ENCODE measurements at places on chromosomes 1 and 21. TPM values are rescaled to one million over a fixed set of nuclear protein-coding genes. Genes with fewer than 3 reads are reported as not detected.

Gene CD1D
- 1.5 TPM for total RNA-seq

Gene OR2T29
- total RNA-seq = not detected

Gene HES2
- total RNA-seq = 0.68 TPM

Gene PTGFRN
- total RNA-seq = 58.8 TPM

Gene HSPB7
- total RNA-seq = not detected

Gene VHLL
- total RNA-seq = 0.19 TPM

Gene TNFRSF18
- total RNA-seq = not detected
